ENCODE measurements at places on chromosomes 3 and 15.

DNA sequence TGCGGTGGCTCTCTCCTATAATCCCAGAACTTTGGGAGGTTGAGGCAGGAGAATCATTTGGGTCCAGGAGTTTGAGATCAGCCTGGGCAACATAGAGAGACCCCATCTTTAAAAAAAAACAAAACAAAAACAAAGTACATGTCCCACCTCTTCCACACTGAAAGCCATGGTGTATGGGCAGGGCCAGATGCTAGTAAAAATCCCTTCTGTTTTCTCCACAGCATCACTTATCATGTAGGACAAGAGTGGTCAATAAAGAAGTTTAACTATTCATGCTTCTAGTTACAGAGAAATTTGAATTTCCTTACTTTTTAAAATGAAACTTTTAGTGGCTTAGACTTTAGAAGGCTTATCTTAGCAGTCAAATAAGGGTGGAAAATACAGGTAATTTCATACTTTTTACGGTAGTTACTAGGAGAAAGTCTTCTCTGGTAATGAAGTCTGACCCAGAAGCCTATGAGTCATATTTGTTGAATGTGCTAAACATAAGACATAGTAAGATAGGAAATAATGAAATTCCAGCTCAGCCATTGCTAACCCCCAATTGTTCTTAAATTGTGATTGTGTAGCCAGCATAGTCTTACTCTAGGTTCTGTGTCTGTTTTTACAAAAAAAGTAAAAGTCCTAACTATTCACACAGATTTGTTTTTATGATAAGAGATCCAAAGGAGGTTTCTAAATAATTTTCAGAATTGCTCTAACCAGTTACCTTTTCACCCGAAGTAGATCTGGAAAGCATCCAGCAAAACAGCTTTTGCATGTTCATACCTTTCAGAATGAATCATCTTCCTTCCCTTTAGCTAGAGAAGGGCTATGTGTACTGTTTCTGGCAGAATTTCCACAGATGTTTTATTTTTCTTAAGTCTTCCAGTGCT is 16.4 kb upstream of the ZNF609 start:
- DNase-seq: no peak

- no peak for DNase-seq
Observed at GRCh38 chr3:169668072-169668956, 4.8 kb upstream of the MECOM start.

GRCh38 chr3:11570789-11571495 is 72.8 kb downstream of the VGLL4 start:
- no peak for DNase-seq

DNA sequence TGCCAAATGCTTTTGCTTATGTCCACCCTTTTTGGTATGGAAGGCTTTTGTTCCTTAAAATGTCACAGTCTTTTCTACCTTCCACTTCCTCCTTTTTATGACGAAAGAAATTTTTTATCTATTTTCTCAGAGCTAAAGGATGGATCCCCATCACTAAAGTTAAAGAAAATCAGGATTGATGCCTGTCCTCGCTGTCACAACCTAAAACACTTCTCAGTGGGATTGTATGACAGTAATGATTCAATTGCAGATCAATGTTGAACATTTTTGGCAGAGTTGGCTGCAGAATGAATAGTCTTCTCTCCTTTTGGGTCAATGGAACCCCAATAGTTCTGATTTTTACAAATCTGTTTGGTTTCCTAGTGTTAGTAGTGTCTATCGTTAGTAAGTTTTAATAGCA is 549.8 kb upstream of the ROBO2 start:
- no peak for DNase-seq
